ENCODE measurements at places on chromosomes 2 and 18. TPM values are rescaled to one million over a fixed set of nuclear protein-coding genes. Genes with fewer than 3 reads are reported as not detected.

PPP3R1 gene
- total RNA-seq = 64.0 TPM

TSPYL6 gene
- 0.13 TPM for total RNA-seq

UGT1A5 gene
- total RNA-seq = not detected

ANKRD30BL gene
- total RNA-seq = not detected

STPG4 gene
- total RNA-seq = 0.89 TPM

DCAF17 gene
- 24.0 TPM for total RNA-seq

SERPINB13 gene
- total RNA-seq = not detected

FAM237A gene
- not detected for total RNA-seq

REG3G gene
- total RNA-seq = not detected

- DNase-seq = no peak
Observed at GRCh38 chr2:215876937-215877238, 136.5 kb downstream of the MREG start.

- no peak for DNase-seq
Observed at GRCh38 chr2:108643261-108643849, 75.9 kb upstream of the RANBP2 start.

DNA sequence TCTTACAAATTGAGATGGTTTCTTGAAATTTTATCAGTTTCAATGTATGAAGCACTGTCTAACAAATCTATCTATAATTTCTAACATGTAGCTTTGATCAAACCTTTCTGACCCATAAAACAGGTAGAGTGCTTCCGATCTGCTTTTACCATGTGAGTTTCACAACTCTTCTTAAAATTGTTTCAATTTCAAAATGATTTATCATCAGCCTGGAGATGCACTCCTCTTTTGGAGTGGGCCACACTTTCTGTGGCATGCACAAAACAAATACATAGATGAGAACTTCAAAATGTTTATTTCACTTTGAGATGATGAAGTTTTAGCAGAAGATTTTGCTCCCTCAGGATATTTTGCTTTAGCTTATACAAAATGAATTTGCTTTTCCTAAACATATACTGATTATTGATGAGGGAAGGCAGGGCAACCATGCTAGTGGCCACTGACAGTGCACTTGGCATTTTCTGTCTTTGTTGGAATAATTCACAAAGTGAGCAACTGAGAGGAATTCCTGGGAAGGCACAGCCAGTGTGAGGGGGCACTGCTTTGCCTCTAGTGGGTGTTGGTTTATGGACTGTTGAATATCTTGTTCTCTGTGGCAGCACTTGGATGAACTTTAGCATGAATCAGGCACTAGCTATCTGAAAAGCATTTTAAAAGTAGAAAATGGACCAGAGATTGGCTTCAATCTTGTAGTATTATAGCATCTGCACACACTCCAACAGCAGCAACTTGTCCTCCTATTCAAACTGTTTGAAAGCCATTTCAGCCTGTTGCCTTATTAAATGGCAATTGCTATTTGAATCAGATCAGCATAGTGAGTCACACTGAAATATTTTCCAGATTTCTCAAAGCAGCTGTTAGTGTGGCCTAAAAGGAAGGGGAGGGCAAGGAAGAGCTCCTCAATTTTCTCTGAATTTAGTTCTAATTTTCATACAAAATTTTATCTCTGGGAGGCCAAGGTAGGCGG lies 193.2 kb downstream of the CCDC85A start:
- DNase-seq = no peak

DNA sequence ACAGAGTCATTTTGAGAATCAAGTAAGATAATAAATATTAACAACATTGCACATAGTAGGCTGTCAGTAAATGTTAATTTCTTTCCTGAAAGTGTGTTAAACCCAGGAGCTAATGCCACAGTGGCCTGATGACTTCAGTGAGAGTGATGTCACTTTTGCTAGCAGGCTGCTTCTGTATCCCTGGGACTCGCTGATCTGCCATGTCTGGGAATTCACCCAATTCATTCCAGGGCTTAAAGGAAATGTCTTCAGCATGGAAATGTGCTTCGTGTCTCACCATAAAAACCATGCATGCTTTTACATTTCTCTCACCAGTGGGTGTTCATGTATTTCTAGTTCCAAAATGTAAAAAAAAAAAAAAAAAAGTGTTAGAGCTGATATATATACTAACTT lies 56.8 kb upstream of the MAPRE3 start:
- DNase-seq = no peak

- no peak for DNase-seq
Observed at GRCh38 chr2:9592699-9593098, 37.1 kb upstream of the ADAM17 start.

DNA sequence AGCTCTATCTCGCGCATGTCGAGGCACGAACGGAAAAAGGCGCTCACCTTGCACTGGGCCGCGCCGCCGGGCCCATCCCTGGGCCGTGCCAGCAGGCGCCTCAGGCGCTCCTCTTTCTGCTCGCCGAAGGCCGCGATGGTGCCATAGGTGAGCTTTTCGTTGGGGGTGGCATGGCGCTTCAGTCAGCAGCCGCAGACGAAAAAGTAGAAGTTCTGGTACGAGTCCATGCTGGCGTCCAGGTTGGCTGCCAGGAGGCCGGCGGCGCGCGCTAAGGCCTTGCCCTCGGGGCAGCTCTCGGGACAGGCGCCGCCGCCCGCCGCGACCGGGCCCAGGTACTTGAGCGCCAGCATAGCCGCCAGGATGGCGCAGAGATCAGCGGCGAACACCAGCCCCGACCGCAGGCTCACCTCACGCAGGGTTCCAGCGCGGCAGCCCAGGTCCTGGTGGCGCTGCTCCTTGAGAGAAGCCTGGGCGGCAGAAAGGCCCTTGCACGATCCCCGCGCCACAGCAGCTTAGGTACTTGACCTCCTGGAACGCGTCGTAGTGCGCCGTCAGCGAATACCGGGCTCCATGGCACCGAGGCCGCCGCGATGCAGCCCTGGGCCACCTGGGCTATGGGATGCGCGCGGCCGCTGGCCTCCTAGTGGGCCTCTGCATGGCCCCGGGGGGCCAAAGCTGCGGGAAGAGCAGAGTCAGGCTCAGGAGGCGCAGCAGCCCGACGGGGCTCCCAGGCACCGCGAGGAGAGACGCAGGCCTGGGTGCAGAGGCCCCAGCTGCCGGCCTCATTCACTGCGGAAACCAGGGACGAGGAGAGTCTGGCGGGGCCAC lies 12.8 kb downstream of the ALPG start:
- DNase-seq = peak; percentile 25
